ENCODE measurements at places on chromosomes 5 and 9.

DNA sequence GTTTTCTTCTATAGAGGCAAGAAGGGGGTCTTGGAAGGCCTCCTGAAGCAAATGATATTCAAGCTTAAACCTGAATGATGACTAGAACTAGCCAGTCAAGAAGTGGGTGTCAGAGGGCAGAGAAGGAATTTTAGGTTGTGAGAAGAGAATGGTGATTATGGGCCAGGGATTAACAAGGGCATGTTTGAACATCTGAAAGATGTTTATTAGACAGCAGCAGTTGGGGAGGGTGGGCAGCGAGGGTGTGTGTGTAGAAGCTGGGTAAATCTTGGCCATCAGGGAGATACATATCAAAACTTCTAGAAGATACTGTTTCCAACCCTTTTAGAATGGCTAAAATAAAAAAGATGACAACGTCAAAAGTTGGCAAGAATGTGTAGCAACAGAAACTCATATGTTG is 54.5 kb downstream of the MAN2A1 start:
- DNase-seq, result no peak

- DNase-seq, result no peak
Observed at GRCh38 chr5:126998201-126998631, 32.1 kb downstream of the MARCHF3 start.

- no peak for DNase-seq
Observed at GRCh38 chr9:135641745-135642144, 2.4 kb upstream of the GLT6D1 start.

- DNase-seq, result no peak
Observed at GRCh38 chr5:133319905-133320520, 268.2 kb downstream of the HSPA4 start.

DNA sequence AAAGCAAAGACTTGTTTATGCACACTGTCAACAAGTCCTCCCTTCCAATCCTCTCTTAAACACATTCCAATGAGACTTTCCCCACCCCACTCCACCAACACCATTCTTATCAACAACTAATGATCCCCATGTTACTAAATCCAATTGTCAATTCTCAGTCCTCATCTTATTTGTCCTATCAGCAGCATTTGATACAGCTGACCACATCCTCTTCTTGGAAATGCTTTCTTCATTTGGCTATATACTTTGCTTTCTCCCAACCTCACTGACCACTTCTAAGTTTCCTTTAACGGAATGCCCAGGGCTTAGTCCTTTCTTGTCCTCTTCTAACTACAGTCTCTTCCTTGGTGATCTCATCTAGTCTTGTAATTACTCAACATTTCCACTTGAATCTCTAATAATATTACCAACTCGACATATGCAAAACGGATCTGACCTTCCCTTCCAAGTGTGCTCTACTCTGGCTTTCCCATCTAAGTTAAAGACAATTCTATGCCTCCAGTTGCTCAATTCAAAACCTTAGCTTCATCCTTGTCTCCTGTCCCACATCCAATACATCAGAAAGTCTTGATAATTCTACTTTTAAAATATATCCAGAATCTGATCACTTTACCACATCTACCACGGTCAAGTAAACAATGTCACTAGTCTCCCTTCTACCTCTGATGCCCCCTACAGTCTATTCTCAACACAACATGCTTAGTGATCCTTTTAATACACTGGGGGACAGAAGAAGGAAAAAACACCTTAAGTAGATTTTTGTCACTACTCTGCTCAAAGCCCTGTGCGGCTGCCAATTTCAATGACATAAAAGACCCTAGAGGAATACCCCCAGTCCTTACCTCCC is 25.5 kb downstream of the AGTPBP1 start:
- DNase-seq, result no peak

DNA sequence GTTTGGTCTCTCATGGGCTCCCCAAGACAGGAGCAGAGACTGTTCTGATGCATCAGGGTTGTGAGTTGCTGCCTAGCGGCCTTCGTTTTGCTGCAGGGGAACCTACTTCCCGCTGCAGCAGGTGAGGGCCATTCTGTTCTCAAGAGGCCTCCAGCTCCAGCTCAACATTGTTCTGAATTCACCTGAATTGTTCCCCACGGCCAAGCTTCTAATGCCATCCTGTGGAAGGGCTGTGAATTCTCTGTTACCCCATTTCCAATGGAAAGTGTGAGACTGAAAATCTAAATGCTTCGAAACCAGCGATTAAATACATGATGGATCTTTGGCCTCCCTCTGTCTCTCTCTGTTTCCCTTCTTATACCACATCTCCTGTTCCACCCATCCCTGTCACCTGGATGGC is 349.1 kb upstream of the DAP start:
- DNase-seq, result no peak

- DNase-seq, result no peak
Observed at GRCh38 chr5:56128113-56128512, 105.0 kb downstream of the ANKRD55 start.

DNA sequence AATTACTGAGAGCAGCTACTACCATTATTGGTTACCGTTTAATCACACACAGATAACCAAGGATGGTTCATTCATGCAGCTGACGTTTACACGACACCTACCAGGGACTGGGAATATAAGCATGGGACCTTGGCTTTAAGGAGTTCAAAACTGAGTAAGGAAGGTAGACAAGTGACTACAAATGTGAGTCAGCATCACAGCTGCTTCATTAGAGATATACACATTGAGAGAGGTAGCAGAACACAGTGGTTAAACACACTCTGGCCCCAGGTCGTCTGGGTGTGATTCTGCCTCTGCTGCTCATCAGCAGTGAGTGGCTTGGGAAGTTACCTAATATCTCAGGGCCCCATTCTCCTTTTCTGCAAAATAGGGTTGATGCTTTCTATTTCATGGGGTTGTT is 268.6 kb downstream of the NR3C1 start:
- DNase-seq, result no peak

- DNase-seq, result no peak
Observed at GRCh38 chr5:17233488-17233887, 16.1 kb downstream of the BASP1 start.

DNA sequence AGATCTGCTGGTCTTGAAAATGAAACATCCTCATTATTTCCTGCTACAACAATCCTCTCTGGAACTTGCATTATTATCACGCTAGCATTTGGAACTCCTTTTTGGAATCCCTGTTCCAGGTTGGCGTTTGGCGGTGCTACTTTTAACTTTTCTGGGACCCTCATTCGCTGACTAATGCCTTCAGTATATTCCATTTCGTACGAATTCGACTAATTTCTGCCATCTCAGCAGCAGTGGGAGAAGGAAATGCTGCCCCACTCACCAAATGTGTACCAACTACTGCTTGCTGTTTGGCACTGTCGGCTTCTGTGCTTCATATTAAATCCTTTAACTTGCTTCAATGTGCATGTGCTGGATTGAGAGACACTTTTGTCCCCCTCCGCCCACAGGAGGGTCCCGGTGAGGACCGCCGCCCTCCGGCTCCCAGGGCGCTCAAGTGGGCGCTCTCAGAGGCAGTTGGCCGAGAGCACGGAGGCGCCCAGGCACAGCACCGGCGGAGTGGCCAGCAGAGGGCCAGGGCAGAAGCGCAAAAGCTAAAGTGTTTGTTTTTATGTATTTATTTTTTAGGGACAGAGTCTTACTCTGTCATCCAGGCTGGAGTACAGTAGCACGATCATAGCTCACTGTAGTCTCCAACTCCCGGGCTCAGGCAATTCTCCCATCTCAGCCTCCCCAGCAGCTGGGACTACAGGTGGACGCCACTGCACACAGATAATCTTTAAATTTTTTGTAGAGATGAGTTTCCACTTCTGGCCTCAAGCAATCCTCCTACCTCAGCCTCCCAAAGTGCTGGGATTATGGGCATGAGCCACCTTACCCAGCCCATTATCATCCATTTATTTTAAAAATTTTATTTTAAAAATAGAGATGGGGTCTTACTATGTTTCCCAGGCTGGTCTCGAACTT is 11.9 kb downstream of the PDE6A start:
- no peak for DNase-seq

- no peak for DNase-seq
Observed at GRCh38 chr5:38922199-38922598, 76.4 kb downstream of the OSMR start.

DNA sequence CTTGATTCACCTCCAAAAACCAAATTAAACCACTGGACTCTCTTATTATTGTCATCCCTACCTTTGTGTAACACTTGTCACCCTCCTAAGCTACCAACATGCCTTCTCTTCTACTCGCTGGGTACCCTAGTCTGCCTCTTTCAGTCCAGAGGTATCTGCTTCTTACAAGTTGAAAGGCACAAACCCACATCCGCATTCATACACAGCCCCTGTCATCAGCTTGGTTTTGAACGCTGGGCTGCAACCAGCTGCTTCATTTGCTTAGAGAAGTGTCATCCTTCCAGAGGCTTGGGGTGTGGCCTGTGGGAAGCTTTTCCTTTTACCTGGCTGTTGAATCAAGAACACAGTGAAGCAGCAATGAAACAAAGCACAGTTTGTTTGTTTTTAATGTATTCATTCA is 138.8 kb upstream of the WWC1 start:
- DNase-seq, result no peak

GRCh38 chr9:36632892-36633291 is 60.2 kb downstream of the MELK start:
- DNase-seq, result no peak

DNA sequence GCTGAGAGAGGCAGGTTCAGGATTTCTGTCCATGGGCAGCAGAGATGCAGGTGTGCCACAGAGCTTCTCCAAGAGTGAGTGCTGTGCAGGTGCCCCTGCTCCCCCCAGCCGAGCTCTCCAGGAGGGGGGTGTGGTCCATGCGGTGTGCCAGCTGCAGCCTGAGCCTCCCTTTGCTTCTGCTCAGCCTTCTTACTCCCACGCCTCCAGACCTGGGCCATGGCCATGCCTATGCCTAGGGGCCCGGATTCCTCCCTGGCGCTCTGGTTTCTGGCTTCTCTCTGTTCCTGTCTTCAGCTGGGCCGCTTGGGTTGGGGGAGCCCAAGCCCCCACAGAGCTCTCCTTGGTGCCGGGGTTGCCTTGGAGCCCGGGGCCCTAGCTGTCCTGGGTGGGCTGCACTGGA is 133.3 kb downstream of the CACNA1B start:
- DNase-seq, result no peak

DNA sequence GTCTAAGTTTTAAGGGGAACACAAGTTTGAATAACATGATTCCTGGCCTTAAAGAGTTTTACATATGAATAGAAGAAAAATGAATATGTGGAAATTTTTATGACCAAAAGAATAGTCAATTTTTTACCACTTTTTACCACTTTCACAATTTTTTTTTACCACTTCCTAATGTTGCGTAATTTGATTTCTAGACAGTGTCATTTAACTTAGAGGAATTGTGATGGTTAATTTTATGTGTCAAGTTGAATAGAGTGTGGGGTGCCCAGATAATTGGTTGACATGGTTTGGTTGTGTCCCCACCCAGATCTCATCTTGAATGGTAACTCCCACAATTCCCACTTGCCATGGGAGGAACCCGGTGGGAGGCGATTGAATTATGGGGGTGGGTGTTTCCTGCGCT is 416.6 kb downstream of the KIF4B start:
- DNase-seq, result no peak

- no peak for DNase-seq
Observed at GRCh38 chr5:108728566-108729241, 19.0 kb upstream of the FER start.

DNA sequence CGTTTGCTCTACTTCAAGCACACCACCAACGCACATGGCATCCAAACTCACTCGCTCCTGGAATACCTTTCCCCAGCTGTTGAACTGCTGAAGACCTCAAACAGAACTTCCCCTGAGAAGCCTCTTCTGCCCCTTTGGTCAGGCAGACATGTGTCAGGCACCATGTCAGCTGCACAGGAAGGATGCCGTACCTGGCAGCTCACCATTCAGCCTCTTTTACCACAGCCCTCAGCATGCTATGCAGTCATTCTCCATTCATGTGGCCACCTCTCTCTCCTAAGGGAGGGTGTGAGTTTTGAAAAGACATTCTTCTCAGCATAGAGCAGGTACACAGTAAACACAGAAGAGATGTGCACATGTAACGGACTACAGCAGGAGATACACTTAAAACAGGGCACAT is 14.2 kb downstream of the IL4 start:
- DNase-seq, result no peak

GRCh38 chr9:6567140-6567591 is 78.4 kb downstream of the GLDC start:
- no peak for DNase-seq

- no peak for DNase-seq
Observed at GRCh38 chr5:78805474-78806124, 157.0 kb upstream of the LHFPL2 start.

- DNase-seq, result no peak
Observed at GRCh38 chr9:108845507-108845906, 10.3 kb downstream of the ACTL7B start.

DNA sequence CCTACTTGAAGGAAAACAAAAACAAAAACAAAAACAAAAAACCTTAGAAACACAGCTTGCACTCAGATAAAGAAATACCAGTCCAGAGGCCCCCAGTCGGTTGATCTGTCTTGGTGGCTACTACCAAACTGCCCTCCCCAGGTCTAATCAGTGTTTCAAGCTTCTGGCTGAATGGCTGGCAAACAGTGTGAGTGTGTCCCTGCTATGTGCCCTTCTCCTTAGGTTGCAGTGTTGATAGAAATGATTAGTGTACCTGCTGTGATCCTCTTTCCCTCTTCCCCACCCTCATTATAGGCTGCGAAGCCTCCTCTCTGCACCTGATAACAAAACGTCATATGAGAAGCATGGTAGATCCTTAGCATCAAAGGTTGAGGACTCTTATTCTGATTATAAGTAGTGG is 12.8 kb downstream of the NR4A3 start:
- no peak for DNase-seq

- DNase-seq, result no peak
Observed at GRCh38 chr5:57703721-57704120, 221.1 kb upstream of the ACTBL2 start.

DNA sequence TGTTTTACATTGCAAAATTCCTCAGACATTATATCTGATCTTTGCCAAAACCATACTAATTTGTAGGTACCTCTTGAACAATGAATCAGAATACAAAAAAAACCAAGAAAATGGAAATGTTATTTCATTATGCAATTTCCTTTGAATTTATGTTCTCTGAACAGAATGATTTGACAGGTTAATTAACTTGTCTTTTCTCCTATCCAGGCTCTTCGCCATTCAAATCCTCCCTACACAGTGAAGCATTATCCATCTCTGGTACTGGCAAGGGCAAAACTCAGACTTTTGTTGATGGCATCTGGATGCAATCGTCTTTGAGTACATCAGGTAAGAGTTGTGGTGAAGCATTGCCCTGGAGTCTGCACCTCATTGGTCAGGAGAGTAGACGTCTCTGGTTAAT is 655.7 kb upstream of the ITGA1 start:
- DNase-seq, result no peak

- DNase-seq, result no peak
Observed at GRCh38 chr9:20217596-20217995, 404.7 kb downstream of the MLLT3 start.

- no peak for DNase-seq
Observed at GRCh38 chr5:79746642-79747569, 57.3 kb downstream of the CMYA5 start.

DNA sequence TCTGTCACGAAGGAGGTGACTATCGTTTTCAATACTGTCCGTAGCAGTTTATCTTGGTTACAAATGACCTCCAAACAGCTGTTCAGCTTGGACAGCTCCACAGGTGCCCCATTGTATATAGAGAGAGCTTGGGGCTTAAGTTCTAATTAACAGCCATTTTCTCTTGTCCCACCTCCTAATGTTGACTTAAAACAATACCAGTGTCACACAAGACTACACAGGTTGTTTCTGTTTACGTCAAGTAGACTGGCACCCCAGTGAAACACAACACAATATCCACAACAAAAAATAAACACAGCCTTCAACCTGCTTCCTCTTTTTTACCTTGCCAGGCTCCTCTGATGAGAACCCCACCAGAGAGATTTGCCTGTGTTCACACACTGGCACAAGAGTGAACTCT is 39.8 kb upstream of the TLE1 start:
- no peak for DNase-seq

GRCh38 chr5:172591636-172592035 is 49.4 kb upstream of the NEURL1B start:
- DNase-seq, result no peak
